Left ventricle myocardium inferior (tissue), 1 donor: ENCODE measurements at places on chromosomes 12 and 14. TPM values are rescaled to one million over a fixed set of nuclear protein-coding genes. Genes with fewer than 3 reads are reported as not detected.

Gene MUCL1
- total RNA-seq, result not detected

Gene CD163
- total RNA-seq, result 44.7 TPM

Gene RAD51AP1
- 1.2 TPM for total RNA-seq

Gene STRAP
- total RNA-seq, result 130 TPM

Gene SLC17A8
- total RNA-seq, result not detected

Gene ADAMTS20
- not detected for total RNA-seq

Gene TAS2R43
- not detected for total RNA-seq

Gene OTUB2
- total RNA-seq, result 0.27 TPM

Gene ERP27
- 0.14 TPM for total RNA-seq

Gene SIX4
- 1.5 TPM for total RNA-seq

Gene TEX52
- total RNA-seq, result not detected

Gene HPD
- total RNA-seq, result 1.3 TPM
